Common myeloid progenitor, CD34-positive (primary cell): ENCODE measurements at places on chromosomes 3 and 15.

DNA sequence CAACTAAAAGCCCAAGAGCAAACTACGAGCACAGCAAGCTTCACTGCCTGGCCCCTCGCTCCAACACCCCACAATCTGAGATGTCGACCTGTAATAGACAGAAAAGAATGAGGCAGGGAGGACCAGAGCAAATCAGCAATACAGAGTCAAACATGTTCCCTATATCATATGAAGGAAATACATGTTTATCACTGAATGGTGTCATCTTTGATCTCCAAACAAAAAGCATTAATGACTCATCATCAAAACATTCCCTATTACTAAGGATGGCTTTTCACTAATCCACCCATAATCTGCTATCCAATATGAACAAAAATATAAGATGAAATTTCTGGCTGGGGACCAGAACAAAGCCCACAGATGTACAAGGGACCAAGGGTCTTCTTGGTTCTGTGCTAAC lies 34.7 kb downstream of the MYO5A start:
- DNase-seq, result no peak

DNA sequence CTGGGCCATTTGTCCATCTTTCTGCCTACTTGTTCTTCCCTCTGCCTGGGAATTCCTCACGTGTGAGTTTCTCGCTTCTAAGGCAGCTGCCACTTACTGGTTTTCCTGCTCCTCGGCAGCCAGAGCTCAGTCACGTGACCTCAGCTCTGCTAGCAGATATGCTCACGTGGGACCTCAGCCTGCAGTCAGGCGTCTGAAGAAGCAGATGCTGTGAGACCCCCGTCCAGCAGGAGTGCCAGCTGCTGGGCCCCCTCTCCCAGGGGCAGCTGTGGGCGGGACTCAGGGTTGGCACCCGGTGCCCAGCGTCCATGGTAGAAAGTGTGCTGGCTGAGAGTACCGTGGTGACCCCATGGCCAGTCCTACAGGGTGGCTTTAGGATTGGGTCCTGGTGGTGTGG lies 161.3 kb upstream of the TLE3 start:
- peak; percentile 80 for DNase-seq

DNA sequence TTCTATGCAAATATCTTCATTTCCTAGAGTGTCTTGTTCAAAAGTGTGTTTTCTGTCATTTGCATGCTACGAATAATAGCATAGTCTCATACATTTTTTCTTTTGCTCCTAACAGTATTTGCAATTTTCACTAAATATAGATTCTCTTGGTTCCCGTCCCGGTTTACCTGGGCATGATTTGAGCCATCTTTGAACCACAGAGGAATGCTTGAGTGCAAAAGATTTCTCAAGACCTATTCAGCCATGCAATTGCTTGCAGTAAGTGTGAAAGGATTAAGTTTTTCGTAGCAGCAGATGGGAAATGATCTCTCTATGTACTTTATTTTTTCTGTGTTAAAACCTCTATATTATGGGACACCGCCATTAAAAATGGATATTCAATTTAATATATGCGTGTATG lies 733.0 kb downstream of the ZPLD1 start:
- no peak for DNase-seq

DNA sequence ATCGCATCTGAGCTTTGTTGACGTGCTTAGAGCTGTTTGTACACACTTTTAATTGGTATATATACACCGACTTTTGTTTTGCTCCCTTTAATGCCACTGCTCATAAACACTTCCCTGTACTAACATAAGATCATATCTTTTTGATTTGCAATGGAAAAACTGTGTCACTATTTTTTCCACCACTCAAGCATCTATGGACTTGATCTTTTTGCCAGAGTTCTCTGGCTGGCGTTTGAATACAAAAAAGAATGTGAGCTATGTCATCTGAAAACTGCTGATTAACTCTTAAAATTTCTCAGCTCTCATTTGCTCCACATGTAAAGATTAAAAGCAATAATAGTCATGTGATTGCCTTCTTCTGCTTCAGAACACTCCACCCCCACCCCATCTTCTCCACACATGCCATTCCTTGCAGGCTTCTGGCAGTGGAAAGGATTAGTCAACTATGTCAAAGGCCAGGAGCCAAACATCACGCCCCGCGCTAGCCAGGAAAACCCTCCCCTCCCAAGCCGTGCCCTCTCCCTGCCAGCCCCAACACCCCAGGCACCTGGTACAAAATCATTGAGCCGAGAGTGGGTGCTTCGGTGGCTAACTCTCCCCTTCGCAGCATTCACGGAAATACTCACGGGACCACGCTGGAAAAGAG lies 123.4 kb upstream of the MEF2A start:
- peak; percentile 27 for DNase-seq
